ENCODE measurements at places on chromosomes 16 and 17.

DNA sequence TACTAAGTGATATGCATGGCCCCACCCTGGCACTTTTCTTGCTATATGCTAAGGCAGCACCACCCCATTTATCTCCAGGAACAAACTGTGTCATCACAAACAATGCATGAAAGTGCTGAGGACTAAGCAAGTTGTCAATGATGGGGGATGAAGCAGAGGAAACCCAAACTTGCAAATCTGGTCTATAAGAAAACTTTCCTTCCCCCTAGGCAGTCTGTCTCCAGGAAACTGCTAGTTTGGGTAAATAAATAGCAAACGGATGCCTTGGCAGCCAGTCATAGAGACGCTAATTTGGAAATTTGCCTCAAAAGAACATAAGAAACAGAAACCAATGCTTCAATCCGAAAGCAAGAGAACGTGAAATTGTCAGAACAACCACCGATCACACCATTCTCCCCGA, 5.6 kb upstream of the HSBP1 start:
- peak; percentile 14 for DNase-seq

DNA sequence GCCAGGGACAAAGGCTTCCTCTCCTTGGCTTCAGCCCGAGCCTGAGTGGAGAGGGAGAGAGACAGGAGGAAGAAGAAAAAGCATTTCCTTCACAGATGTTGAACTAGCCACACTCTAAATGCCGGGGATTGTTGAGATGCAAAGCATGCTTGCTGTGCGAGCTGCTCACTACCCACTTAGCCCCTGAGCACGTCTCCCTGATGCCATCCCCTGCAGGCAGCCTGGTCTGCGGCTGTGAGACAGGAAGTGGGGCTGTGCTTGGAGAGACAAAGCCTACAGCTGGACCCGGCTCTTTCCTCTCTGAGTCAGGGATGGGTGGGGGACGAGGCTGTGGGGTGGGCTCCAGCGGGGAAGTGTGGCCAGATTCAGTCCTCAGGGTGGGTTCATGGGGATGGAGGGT, 13.7 kb downstream of the WNT9B start:
- no peak for DNase-seq

GRCh38 chr17:11628374-11628773, 30.1 kb downstream of the DNAH9 start:
- DNase-seq, result no peak

DNA sequence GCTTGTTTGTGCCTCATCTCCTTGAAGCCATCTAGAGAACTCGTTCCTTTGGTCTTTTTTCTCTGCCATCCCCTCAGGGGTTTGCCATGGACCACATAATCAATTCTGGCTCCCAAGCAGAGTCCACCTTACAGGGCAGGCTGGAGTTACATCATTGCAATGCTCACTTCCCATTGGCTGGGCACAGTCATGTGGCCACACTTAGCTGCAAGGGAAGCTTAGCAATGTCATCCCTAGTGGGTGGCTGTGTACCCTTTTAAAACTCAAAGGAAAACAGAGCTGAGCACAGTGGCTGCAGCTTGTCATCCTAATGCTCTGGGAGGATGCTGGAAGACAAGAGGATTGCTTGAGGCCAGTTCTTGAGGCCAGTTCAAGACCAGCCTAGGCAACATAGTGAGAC, 41.9 kb upstream of the POLR3E start:
- no peak for DNase-seq

DNA sequence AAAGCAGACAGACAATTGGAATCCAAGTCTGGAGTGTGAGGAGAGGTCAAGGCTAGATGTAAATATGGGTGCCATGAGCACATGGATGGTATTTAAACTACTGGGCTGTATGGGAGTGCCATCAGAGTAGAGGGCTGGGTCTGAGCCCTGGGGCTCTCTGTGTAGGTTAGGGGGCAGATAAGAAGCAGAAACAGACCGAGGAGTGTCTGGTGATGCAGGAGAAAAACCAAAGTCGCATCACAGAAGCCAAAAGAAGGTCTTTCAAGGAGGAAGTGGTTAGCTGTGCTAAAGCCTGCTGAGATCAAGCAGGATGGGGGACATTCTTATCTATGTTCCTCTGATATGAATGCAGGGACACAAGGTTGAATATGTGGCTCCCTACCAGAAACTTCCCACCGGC, 1.9 kb downstream of the TSEN54 start:
- DNase-seq, result peak; percentile 55

- peak; percentile 60 for DNase-seq
Observed at GRCh38 chr16:17578981-17579874, 108.5 kb upstream of the XYLT1 start.

GRCh38 chr16:25026621-25027020, 11.5 kb upstream of the ARHGAP17 start:
- no peak for DNase-seq

DNA sequence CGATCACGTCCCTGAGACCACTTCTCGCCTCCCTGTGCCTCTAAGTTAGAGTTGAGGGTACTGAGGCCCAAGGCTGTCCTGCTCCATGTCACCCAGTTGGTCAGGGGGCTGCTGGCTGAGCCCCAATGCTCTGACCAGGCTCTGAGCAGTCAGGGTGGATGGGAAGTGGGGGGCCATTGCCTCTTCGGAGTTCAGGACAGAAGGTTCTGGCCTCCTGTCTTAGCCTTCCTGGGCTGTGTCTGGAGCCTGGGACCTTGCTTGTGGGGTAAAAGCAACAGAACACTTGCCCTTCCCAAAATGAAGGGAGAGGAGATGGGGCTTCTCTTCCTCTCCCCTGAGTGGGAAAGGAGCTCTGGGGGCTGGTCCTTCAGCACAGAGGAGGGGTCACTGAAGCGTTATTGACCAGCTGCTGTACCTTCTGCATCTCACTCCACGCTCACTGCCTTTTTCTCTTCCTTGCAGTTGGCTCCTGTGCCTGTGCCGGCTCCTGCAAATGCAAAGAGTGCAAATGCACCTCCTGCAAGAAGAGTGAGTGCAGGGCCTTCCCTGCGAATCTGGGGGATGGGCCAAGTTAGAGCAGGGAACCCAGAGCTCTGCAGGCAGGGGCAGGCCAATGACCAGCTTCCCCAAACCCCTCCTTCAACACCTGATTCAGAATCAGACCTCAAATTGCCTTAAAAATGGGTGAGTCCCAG, 580 bp downstream of the MT1X start:
- no peak for DNase-seq

GRCh38 chr17:53193044-53193443, 629.7 kb upstream of the KIF2B start:
- DNase-seq, result no peak

DNA sequence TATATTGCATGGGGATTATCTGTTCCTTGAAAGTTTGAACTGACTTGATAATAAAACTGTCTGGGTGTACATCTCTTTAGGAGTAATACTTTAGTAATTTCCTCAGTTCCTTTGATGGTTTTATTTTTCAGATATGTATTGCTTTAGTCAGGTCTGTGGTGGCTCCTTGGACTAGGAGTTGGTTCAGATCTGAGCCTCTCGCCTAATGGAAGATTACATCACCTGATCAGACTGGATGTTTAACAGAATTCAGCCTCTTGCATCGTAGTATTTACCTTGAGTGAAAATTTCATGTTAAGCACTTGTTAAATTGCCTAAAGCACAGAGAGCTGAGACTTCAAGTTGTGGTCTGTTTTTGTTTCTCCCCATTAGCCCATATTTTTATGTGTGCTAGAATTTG, 267.3 kb downstream of the MAP2K4 start:
- DNase-seq, result no peak

DNA sequence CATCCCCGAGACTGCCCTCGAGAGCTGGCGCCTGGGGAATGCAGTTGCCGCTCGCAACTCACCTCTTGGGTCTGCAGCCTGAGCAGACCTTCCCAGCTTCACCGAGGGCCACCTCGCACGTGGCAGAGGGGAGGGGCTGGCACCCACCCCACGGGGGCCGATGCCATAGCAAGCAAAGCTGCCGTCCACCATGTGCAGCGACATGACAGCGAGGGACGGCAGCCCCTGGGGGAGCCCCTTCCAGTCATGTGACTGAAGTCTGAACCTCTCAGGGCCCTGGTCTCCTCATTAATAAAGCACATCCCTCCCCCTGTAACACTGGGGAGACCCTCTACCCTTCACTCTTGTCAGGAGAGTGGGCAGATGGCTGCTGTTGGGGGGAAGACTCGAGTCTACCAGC, 30.5 kb downstream of the CIBAR2 start:
- DNase-seq, result no peak

DNA sequence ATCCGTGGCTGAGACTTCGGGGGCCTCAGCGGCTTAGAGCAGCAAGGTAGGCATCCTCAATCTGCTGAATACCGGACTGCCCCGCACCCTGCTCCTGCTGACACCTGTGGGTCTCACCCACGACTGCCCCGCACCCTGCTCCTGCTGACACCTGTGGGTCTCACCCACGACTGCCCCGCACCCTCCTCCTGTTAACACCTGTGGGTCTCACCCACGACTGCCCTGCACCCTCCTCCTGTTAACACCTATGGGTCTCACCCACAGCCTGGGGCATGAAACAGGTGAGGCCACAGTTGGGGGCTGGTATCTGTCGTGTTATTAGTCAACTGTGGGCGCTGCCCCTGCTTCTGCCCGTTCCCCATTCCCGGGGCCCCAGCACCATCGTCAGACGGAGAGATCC, 36.3 kb upstream of the PABPN1L start:
- no peak for DNase-seq

DNA sequence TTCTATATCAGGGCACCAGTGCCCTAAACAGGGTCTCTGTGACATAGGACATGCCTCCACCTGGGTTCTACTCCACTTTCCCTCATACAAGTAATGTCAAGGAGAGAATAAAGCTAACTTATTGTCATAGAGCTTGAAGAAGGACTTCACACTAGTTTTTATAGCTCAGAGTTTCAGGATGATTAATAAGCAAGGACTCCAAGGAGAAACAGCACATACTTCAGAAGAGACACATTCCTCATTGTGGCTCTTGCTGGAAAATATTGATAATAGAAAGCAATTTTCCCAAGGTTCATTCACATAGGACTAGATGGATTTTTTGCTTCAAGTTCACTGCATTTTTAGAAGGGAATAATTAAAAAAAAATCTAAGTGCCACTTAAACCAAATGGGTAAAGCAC, 133.3 kb downstream of the CA10 start:
- DNase-seq, result no peak

DNA sequence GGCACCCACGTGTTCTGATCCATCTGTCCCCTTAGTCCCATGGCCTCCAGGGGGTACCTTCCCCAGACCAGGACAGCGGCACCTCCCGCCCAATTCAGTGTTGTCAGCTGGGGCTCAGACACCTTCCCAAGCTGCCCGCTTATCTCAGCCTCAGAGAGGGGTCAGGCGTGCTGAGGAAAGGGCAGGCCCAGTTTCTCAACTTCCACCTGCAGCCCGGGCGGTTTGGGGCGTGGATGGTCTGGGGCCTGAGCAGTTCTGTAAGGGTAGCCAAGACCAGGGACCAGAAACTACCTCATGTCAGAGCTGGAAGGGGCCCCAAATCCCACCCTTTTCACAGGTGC, 5.1 kb downstream of the PLCD3 start:
- no peak for DNase-seq

GRCh38 chr16:85460252-85461021, 152.7 kb upstream of the GSE1 start:
- no peak for DNase-seq

DNA sequence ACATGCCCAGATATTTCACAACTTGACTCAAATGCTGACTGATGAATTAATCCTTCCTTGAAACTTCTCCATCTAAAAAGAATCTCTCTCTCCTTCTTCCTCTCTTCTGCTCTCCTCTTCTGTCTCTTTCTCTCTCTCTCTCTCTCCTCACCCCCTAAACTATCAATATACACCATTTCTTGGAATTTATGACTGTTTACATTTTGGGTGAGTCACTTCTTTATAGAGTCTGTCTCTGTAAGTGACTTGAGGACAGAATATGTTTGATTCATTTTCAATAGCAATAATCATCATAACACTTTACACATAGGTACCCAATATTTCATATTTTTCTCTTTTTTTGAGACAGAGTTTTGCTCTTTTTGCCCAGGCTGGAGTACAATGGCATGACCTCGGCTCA, 15.3 kb downstream of the OR3A1 start:
- no peak for DNase-seq

DNA sequence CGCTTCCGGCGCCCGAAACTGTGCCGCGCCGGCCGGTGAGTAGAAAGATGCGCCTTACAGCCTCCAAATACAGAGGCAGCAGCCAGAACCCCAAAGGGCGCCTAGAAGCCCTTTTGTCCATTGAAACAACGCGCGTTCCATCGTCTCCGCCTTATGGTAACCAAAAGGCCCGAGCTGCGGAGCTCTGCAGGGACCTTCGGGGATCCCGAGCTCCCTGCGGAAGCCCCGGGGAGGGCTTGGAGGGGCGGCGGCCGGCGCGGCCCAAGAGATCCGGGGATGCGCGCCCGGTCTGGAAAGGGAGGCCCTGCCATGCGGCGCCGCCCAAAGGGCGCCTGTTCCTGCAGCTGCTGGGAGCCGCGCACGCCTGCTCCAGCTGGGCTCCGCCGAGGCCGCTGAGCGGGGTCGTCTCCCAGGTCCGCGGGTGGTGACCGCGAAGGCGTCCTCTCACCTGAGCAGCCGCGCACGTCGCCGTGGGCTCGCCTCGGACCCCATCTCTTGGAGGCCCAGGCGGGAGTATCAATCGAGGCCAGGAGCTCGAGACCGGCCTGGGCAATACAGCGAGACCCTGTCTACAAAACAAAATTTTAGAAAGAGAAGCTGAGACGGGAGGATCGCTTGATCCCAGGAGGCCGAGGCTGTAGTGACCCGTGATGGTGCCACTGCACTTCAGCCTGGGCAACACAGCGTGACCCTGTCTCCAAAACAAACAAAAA, 742 bp upstream of the FBXO31 start:
- no peak for DNase-seq

DNA sequence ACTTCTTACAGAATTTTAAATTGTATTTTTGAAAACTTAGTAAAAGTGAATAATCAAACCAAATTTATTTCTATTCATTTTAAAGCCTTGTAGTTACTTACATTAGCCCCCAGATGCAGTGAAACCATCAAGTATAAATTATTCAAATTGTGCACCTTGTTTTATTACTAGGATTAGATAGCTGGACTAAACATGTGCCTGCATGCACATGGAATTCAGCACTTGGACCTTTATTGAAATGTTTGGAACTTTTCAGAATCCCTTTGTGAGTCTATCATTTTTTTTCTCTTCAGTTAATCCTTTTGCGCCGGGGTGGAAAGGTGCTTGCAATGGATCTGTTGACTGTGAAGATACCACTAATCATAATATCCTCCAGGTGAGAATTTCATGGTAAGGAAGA, 4.7 kb downstream of the ZPBP2 start:
- DNase-seq, result no peak

GRCh38 chr17:32277284-32277683, 11.7 kb downstream of the RHBDL3 start:
- DNase-seq, result no peak

DNA sequence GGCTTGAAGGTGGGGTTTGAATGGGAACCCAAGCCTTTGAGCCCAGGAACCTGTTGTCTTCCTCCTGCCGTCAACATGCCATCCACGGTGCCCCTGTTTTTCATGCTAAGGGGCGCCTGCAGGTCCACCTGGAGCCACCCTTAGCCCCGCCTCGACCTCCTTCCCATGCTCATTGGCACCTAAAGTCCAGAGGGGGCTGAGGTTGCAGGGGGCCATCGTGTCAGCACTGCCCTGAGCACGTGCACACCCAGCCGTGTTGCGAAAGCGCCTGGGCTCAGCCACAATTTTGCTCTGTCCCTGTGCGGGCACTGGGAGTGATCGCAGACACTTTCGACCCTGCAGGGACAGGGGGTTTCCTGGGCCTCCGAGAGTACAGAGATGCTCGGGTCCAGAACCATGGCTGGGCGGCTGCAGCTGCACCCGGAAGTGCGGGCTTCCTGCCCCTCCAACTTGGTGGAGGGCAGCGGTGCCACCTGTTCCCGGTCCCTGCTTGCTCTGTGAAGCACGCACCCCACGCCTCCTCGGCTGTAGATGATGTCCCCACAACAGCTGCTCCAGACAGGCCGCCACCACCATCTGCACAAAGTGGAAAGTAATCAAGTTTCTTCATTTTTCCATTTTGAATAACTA, 454.7 kb downstream of the CDH8 start:
- DNase-seq, result no peak

All from CD4-positive, alpha-beta T cell treated with Interleukin-4 for 4 hours (primary cell).